Stimulated activated CD8-positive, alpha-beta memory T cell treated with anti-CD3 and anti-CD28 coated beads, Interleukin-2, amount 100 ng/mL, for 1 hour (primary cell): ENCODE measurements at places on chromosomes 3 and 15.

- DNase-seq, result no peak
These were observed 94.7 kb upstream of the TGFBR2 start for GRCh38 chr3:30511524-30512251.

GRCh38 chr15:39501366-39502081 is 79.4 kb upstream of the THBS1 start:
- no peak for DNase-seq

GRCh38 chr15:70342141-70342540 is 244.4 kb upstream of the TLE3 start:
- no peak for DNase-seq

DNA sequence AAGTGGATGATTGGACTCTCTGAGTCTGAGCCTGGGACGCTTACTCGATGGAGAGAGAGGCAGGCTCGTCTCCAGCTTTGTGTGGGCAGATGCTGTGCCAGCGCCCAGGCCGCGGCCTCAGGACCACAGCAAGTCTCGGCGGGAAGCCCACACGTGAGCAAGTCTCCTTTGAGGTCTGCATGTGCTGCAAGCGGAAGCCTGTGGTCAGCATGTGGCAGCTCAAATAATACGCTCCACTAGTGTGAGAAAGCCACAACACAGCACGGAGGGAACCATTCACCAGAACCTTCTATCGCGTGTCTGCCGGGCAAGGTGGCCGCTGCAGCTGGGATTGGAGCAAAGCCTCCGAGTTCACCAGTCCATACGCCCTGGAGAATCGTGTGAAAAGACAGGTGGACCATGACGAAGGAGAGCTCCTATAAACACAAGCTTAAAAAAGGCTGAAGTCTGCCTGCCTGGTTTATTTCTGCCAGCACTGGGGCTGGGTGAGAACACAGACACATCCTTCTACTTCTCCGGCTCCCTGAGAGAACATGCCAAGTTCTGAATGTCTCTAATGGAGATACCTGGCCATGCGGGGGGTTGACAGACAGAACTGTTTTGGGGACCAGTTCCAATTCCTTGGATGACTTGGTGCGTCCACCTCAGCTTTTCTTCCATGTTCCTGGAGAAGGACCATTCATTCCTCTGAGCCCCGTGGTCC is 82.0 kb upstream of the LRIG1 start:
- peak; percentile 17 for DNase-seq

DNA sequence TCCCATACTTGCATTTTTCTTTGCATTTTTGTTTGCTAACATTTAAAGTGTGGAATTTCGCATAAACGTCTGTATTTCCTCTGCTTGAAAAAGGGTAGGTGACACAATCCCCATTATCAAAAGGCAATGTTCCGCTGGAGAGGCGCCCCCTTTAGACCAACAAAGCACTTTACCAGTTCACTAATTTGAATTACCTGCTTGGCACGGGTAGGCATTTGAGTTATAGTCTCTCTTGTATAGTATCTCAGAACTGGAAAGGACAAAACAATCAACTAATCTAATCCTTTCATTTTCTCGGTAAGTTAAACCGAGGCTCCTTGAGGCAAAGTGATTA is 775 bp upstream of the CCDC39 start:
- no peak for DNase-seq

GRCh38 chr3:138325990-138326389 is 3.7 kb downstream of the NME9 start:
- no peak for DNase-seq

DNA sequence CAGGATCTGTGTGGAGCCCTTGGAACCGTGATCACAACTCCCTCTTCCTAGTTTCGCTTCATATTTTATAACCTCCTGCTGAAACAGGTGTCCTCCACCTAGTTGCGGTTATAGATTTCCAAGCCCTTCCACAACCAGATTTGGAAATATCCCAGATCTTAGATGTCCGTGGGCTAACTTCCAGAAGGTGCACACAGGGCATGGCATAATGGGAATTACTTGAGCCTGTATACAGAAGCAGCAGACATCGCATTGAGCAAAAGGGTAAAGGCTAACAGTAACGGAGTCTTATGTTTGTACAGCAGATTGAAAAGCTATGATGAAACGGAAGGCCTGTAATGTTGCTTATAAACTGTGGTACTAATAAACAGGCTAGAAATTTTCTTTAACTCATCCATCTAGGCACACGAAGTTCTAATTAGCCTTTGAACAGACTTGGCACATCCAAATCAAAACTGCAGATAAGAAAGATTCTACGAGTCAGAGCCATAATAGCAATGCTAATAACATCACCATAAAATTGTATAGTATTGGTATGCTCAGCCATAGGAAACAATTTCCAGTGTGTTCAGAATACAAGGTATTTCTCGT is 1.2 kb upstream of the USF3 start:
- no peak for DNase-seq

GRCh38 chr3:88795503-88795902 is 311.9 kb upstream of the EPHA3 start:
- DNase-seq, result no peak

DNA sequence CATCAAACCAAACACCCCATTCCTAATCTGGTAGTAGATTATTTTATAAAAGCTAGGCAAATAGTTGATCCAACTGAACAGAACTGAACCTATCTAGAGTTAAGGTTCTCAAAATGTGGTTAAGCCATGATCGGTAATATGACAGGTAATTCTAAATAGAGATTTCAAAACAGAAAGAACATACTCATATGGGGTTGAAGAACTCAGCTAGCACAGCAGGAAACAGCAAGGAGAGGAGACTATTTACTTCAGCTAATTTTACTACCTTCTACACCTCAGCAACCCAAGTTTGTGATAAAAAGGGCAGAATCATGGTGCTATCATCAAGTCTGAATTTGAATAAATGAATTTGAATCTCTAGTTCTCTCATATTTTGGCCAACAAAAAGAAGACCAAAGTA is 11.8 kb downstream of the CD47 start:
- DNase-seq, result no peak

DNA sequence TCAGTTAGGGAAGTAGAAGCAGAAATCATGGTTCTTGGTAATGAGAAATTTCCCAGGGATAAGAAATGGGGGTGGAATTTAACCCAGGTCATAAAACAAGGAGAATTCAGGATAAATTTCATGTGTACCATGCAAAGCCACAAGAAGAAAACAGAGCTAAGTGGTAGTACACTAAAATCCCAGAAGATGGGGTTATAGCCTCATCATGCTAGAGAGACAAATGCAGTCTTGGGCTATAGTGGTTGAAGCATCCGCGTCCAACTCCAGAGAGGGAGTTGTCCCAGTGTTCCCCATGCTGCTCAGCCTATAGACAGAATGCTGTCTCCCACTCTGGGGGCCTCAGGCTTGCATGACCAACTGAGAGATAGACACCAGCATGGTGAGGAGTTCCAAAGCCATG is 36.2 kb upstream of the CLRN1 start:
- no peak for DNase-seq

DNA sequence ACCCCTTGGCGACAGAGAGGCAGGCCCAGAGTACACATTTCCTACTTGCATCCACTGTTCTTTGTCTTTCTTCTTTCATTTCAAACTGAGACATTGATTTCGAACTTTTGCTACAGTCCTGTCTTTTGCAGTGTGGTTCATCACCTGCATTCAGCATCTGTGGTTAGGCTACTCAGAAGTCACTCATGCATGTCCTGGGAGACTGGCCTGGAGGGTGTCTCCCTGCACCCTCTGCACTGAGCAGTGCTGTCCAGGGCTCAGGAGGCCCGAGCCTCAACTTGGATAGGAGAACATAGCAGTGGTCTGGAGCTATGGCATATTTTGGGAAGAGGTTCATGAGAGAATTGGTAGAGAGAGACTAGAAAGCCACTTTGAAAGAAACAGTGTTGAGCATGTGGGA is 240.2 kb upstream of the TPRG1 start:
- DNase-seq, result no peak

DNA sequence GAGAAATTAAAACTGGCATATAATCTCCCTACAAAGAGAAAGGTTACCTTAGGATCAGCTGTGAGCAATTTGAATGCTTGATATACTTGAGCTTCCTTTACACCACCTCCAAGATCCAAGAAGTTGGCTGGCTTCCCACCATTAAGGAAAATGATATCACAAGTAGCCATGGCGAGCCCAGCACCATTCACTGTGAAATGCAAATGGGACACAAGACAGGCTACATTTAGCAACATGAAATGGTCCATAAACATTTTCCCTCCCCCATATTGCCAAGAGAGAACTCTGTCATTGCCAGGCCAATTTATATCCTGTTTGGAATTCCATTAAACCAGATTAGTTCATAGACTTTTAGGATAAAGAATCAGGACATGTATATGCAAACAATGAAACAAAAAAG is 158.7 kb downstream of the SUCLG2 start:
- no peak for DNase-seq

GRCh38 chr3:35067750-35068149 is 571.6 kb upstream of the ARPP21 start:
- DNase-seq, result no peak

GRCh38 chr3:35894735-35895134 is 255.4 kb downstream of the ARPP21 start:
- no peak for DNase-seq
